ENCODE measurements at places on chromosomes 11 and 22.

DNA sequence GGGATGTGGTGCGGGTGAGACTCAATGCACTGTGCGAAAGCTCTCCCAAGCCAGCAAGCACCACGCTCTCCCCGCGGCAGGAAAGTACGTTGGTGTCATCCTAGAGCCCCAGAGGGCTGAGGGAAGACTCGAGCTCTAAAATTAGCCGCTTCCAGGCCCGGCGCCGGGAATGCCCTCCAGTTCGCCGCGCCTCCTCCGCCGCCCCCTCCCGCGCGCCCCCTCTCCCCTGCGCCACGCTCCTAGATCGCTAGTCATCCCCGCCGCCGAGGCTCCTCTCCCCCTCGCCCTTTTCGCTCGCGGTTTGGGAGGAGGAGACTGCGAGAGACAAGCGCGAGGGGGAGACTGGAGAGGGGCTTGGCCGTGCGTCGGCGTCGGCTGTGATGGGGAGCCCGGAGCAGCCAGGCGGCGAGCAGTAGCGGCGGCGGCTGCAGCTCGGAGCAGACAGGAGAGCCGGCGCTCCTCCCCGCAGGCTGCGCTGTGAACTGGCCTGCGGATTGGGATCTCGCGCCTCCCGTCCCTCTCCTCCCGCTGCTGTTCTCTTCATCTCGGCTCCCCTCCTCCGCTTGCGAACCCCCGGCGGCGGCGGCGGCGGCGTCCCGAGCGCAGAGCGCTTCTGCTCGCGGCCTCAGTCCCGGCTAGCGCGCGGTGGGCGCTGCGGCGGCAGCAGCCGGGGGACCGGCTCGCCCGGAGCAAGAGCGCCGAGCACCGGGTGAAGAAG, at the start of gene FAT3:
Gene FAT3, plus strand, starts transcription at position 412 of the 718 bp plus-strand sequence. CDS start 127,295 bp downstream, outside the sequence.
- DNase-seq = peak; percentile 39

DNA sequence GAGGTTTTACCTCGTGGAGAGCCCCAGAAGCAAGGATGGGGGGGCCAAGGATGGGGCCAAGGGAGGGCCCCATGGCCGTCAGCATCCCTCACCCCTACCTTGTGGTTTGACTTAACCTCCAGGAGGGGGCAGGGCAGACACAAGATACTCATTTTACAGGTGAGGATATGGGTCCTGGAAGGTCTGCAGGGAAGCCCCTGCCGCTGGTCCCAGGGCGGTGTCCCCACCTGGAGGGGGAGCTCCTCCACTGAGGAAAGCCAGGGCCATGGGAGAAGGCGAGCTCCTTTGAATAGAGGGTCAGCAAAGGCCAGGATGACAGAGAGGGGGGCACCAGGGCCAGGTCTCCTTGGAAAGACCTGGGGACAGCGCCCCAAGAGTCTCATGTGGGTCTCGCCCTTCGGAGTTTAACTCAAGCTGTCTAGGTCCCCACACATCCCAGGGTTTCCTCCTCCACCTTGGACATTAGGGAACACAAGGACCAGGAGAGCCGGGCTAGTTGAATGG, 5.9 kb upstream of the ADORA2A start:
- DNase-seq = peak; percentile 32

DNA sequence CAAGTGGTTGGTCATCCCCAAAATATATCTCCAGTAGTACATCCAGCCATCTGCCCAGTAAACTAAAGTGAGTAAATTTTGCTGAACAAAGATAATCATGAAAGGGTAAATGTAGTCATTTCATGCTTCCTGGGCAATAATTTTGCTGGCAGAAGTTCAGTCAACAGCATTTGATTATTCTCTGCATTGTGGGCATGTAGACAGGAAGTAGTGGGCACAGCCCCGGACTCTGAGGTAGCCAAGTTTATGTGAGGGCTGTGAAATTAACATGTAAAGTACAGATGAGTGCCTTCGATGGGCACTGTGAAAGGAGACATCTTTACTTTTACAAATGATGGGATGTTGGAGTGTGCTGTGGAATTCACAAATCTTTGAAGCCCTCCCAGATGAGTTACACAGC, 312.2 kb upstream of the MTNR1B start:
- no peak for DNase-seq

DNA sequence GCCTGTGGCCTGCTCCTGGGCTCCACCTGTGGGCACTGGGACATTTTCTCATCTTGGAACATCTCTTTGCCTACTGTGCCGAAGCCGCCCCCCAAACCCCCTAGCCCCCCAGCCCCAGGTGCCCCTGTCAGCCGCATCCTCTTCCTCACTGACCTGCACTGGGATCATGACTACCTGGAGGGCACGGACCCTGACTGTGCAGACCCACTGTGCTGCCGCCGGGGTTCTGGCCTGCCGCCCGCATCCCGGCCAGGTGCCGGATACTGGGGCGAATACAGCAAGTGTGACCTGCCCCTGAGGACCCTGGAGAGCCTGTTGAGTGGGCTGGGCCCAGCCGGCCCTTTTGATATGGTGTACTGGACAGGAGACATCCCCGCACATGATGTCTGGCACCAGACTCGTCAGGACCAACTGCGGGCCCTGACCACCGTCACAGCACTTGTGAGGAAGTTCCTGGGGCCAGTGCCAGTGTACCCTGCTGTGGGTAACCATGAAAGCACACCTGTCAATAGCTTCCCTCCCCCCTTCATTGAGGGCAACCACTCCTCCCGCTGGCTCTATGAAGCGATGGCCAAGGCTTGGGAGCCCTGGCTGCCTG, 1.4 kb downstream of the SMPD1 start:
- DNase-seq = no peak

- no peak for DNase-seq
Measured at GRCh38 chr11:12793065-12793464, 118.8 kb downstream of the TEAD1 start.

GRCh38 chr11:60910281-60910687, 3.7 kb upstream of the TMEM109 start:
- DNase-seq = no peak

DNA sequence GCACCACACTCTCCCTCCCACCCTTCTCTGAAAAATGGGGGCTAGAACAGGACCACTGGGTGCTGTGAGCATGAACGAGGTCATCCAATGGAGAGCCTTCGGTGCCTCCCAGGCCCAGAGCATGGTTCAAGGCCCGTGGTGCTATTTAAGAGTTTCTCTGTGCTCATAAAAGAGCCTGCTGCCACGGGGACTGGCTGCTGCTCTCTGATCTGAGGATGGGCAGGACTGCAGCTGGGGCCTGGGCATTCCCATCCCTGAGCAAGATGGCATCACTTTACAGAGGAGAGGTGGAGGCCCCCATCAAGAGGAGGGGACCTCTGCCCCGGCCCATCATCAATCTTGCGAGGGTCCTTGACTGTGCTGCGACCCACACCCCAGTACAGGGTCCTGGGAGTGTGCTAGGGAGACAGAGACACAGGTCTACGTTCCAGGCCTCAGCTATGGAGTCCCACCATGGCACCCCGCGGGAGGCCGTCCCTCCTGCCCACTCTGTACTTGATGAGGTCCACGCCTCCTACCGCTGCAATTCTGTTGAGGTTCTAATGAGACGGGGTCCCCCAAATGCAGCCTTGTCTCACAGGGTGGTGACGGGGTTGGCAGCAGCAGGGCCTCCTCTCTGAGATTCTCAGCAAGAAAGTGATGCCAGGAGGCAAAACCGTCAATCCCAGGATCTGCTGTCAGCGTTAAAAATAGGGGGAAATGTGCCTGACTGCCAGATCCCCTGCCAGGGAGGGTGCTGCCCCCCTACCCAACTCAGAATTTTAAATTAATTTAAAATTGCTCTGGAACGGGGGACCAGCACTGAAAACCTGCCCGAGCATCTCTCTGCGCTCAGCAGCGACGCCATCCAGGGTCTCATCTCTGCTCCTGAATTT, 405.4 kb downstream of the SHANK2 start:
- no peak for DNase-seq

All from lower lobe of right lung (tissue), 2 donors.